Stimulated activated CD8-positive, alpha-beta memory T cell treated with anti-CD3 and anti-CD28 coated beads, Interleukin-4, amount 100 ng/mL, for 4 hours (primary cell): ENCODE measurements at places on chromosomes 11 and 22.

DNA sequence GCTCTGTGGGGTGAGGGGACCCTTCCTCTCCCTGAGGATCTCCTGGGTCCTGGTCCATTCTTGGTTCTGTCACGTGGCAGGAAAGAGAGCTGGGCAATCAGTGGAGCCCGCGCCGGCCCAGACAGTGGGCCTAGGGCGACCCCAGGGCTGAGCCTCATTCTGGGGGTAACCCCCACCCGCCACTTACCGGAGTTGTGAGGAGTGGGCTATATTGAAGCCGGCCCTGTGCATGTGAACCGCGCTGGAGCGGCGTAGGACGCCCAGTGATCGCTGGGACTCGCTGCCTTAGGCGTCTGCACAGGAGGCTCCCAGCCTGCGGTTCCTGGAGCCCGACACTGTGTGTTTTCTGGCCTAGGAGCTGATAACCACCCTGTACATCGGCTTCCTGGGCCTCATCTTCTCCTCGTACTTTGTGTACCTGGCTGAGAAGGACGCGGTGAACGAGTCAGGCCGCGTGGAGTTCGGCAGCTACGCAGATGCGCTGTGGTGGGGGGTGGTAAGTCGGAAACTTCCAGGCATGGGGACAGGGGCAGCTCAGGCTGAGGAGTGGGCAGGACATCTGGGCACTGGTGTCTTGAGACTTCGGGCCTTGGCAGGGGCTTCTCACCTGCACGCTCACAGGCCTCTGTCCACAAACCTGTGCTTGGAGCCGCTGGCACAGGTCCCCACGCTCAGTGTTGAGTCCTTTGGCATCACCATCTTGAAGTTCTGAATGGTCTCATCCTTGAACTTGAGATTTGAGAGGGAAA lies 127.1 kb downstream of the KCNQ1OT1 start:
- DNase-seq = no peak

GRCh38 chr11:62930157-62930556 lies 9.0 kb upstream of the CHRM1 start:
- DNase-seq = no peak

DNA sequence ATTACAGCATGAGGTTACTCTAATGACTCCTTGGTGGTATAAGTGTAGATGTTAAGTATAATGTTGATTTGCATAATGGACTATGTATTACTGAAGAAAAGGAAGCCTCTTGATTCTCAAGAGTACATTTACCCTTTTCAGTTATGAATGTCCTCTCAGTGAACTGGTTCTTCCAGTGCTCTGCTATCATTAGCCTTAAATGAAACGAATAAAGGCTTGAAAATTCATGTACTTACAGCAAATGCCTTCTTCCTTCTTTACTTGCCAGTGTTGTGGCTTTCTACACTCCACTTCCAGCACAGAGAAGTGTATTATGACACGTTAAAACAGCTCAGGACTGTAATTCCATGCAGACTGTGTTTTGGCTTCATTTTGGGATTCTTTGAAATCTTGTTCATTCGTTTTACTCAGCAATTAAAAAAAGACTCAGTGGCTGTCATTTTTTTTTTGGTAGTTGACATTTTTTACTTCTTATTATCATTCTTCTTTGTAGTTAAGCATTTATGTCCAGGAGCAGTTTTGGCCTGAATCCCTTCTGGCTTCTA lies 96.9 kb downstream of the MTMR3 start:
- no peak for DNase-seq

GRCh38 chr22:49956914-49957825 lies 3.4 kb upstream of the PIM3 start:
- DNase-seq = no peak

GRCh38 chr22:35525687-35526332 lies 14.8 kb upstream of the RASD2 start:
- DNase-seq = no peak

- DNase-seq = no peak
Observed at GRCh38 chr11:120212926-120213325, 2.1 kb downstream of the OAF start.
